ENCODE measurements at places on chromosomes 2 and 18.

- H3K4me1 ChIP-seq, result peaks cover 19% of the 10 kb centered on the region
- no peaks in the 10 kb centered on the region for H3K27me3 ChIP-seq
- no peak overlapping the region for H3K4me3 ChIP-seq
- DNase-seq, result no peak
Measured at GRCh38 chr2:160200921-160201320, 849 bp upstream of the ITGB6 start.

DNA sequence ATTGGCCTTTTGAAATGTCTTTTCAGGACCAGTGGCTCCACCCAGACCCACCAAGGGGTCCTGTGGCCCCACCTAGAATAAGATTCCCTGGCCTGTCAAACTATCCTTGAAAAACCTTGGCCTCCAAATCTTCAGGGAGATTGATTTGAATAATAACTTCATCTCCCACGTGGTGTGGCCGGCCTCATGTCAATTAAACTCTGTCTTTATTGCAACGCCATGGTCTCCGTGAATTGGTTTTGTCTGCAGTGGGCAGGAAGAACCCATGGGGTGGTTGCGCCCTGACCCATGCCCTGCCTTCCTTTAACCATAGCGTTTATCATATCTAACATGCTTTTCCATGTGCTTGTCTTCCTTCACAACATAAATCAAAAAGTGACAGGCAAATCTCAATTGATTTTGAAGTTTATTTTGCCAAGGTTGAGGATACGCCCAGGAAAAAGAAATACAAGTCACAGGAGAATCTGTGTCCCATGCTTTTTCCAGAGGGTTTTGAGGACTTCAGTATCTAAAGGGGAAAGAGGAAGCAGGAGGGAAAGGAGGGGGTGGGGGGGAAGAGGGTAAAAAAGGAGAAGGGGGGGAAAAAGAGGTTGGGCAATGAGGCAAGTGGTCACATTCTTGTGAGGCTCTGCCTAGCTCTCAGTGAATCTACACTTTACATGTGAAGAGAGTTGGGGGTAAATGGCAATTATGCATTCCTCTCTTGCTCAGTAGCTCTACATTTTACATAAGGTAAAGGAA, 66.5 kb upstream of the CABLES1 start:
- H3K4me3 ChIP-seq, result no peak overlapping the region
- H3K27ac ChIP-seq, result no peak overlapping the region

- H3K36me3 ChIP-seq, result no peaks in the 10 kb centered on the region
- DNase-seq, result peak; percentile 58
- no peak overlapping the region for H3K27ac ChIP-seq
- H3K4me3 ChIP-seq, result no peak overlapping the region
Measured at GRCh38 chr2:234603619-234604018, 106.7 kb upstream of the ARL4C start.

- H3K36me3 ChIP-seq, result peaks cover 11% of the 10 kb centered on the region
- H3K4me1 ChIP-seq, result no peaks in the 10 kb centered on the region
- no peak overlapping the region for H3K4me3 ChIP-seq
- no peak for DNase-seq
- no peaks in the 10 kb centered on the region for H3K27me3 ChIP-seq
Measured at GRCh38 chr2:233162770-233163169, 88.7 kb upstream of the ATG16L1 start.

- no peak for DNase-seq
- peaks cover 6% of the 10 kb centered on the region for H3K4me1 ChIP-seq
- no peaks in the 10 kb centered on the region for H3K36me3 ChIP-seq
- no peaks in the 10 kb centered on the region for H3K27me3 ChIP-seq
- no peak overlapping the region for H3K4me3 ChIP-seq
Measured at GRCh38 chr18:25169701-25170100, 182.3 kb downstream of the ZNF521 start.
